ENCODE measurements at places on chromosomes 16 and 17. TPM values are rescaled to one million over a fixed set of nuclear protein-coding genes. Genes with fewer than 3 reads are reported as not detected.

The TMEM186 gene
- total RNA-seq: 20.9 TPM

The DCUN1D3 gene
- 21.0 TPM for total RNA-seq

The KCNJ2 gene
- total RNA-seq: not detected

The TAT gene
- not detected for total RNA-seq

The ZFPM1 gene
- total RNA-seq: 3.1 TPM

The PARD6A gene
- 9.5 TPM for total RNA-seq

The SNAI3 gene
- 0.34 TPM for total RNA-seq

The PLLP gene
- 38.3 TPM for total RNA-seq

DNA sequence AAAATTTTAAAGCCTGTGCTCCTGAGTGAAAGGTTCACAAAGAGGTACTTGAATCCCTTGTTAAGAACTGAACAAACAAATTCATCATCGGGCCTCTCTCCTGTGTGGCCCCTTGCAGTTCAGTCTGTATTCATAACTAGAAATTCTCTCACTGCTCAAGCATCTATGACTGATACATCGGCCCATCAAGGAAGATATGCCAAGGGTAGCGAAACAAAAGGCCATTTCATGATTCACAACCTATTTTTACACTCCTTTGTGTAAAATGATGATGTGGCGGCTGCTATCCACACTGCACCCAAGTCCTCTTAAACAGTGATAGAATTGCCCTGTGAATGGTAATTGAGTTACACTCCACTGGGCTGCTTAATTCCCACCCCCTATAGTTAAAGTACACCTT, 204.6 kb downstream of the STX8 start:
- H3K27me3 ChIP-seq: no peaks in the 10 kb centered on the region
- H3K27ac ChIP-seq: no peak overlapping the region
- no peaks in the 10 kb centered on the region for H3K36me3 ChIP-seq
- DNase-seq: peak; percentile 2

GRCh38 chr17:66040402-66040801, 151.5 kb downstream of the CEP112 start:
- H3K4me1 ChIP-seq: no peaks in the 10 kb centered on the region
- H3K4me3 ChIP-seq: no peak overlapping the region
- H3K27ac ChIP-seq: no peak overlapping the region
- no peaks in the 10 kb centered on the region for H3K27me3 ChIP-seq
- no peaks in the 10 kb centered on the region for H3K36me3 ChIP-seq
- DNase-seq: peak; percentile 8

- H3K36me3 ChIP-seq: peaks cover 6% of the 10 kb centered on the region
- no peak for DNase-seq
- H3K27ac ChIP-seq: no peak overlapping the region
- H3K4me3 ChIP-seq: no peak overlapping the region
These were observed 173.2 kb downstream of the CYLD start for GRCh38 chr16:50915120-50915519.

DNA sequence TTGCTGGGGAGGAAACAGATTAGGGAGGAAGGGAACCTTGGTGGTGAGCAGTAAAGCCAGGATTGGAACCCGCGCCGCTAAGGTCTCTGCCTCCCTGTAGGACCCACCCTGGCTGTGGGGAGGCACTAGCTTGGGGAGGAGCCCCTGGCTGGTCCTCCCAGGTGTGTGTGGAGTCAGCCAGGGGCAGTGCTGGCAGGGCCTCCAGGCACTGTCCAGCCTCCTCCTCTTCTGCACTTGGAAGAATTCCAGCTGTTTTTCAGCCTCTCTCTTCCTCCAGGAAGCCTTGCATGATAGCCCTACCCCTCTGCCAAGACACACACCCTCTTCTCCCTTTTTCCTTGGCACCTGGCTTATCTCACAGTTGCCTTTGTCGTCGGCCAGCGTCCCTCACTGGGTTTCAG, 34.8 kb downstream of the TMEM235 start:
- H3K4me3 ChIP-seq: no peak overlapping the region
- DNase-seq: no peak
- peaks cover 26% of the 10 kb centered on the region for H3K27me3 ChIP-seq
- H3K4me1 ChIP-seq: peaks cover 9% of the 10 kb centered on the region
- no peaks in the 10 kb centered on the region for H3K36me3 ChIP-seq
- H3K27ac ChIP-seq: no peak overlapping the region

DNA sequence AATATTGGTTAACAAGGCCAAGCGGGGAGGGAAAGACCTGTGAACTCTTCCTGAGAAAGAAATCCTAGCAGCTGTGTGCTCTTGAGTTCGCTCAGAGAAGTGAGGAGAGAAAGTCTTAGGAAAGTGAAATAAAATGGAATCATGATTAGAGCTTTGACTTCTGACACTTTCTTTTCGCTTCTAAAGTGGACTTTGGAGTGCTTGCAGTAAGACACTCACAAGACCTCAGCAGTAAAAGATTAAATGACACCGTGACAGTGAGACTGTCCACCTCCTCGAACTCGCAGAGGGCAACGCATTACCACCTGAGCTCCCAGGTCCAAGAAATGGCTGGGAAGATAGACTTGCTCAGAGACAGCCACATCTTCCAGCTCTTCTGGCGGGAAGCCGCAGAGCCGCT, 71.2 kb downstream of the RNF213 start:
- peaks cover 83% of the 10 kb centered on the region for H3K36me3 ChIP-seq
- H3K4me1 ChIP-seq: no peaks in the 10 kb centered on the region
- no peak overlapping the region for H3K27ac ChIP-seq
- H3K4me3 ChIP-seq: no peak overlapping the region

GRCh38 chr17:34312080-34312479, 7.2 kb upstream of the CCL8 start:
- no peak overlapping the region for H3K4me3 ChIP-seq
- H3K4me1 ChIP-seq: no peaks in the 10 kb centered on the region
- DNase-seq: no peak
- peaks cover 76% of the 10 kb centered on the region for H3K27me3 ChIP-seq
- no peaks in the 10 kb centered on the region for H3K36me3 ChIP-seq
- H3K27ac ChIP-seq: no peak overlapping the region

GRCh38 chr16:6593799-6594198, 738.8 kb upstream of the RBFOX1 start:
- H3K4me3 ChIP-seq: no peak overlapping the region
- H3K36me3 ChIP-seq: no peaks in the 10 kb centered on the region
- no peaks in the 10 kb centered on the region for H3K27me3 ChIP-seq
- no peak overlapping the region for H3K27ac ChIP-seq

DNA sequence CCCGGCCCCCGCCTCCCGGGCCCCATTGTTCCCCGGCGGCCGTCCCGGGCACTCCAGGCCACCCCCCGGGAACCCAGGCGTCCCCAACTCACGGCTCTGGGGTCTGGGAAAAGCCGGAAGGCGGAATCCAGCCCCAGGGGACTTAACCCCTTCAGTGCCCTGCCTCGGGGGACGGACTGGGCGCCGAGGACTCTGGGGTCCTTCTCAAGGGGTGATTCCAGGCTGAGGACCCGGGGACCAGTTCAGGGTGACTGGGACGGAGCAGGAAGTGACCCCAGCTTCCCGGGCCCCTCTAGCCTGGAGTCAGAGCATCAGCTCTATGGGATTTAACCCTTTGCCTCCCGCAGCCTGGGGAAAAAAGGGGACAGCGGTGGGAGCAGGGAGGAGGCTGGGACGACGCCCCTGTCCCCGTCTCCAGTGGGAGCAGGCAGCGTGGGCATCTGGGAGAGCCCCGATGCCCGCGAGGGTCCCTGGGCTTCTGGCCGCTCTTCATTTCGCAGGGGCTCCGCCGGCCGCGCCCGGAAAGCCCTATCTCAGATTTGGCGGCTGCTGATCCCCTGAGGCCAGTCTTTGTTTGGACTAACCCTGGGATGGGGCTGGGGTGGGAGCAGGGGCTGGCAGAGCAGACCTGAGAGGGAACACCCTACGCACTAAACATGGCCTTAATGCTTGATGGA, at the start of gene ZNF629:
Gene ZNF629 (minus strand): TSS at position 270 of the 677 bp plus-strand sequence. CDS start 2,723 bp downstream, outside the sequence.
- H3K36me3 ChIP-seq: peaks cover 48% of the 10 kb centered on the region
- H3K4me1 ChIP-seq: peaks cover 23% of the 10 kb centered on the region
- H3K4me3 ChIP-seq: peak within 1 kb of the TSS; percentile 88
- H3K27ac ChIP-seq: peak within 1 kb of the TSS; percentile 87
- H3K27me3 ChIP-seq: no peaks in the 10 kb centered on the region

DNA sequence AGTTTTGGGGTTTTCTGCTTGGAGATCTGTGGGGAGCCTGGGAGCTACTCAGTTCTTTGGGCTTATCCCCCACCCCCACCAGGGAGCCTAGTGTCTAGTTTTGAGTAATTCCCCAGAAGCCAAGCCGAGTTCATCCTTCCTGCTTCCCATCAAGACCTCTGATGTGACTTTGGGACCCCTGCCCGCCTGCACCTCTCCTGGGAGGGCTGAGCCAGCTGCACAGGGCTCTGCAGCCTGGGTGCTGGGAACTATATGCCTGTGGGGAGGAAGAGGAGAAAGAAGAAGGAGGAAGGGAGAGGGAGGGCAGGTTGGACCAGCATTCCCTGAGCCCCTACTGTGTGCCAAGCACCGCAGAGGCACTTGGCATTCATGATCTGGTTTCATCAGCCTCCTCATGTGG, 178.9 kb downstream of the TMEM132E start:
- H3K27ac ChIP-seq: no peak overlapping the region
- peaks cover under 1% of the 10 kb centered on the region for H3K4me1 ChIP-seq
- peaks cover 25% of the 10 kb centered on the region for H3K27me3 ChIP-seq
- no peaks in the 10 kb centered on the region for H3K36me3 ChIP-seq
- no peak overlapping the region for H3K4me3 ChIP-seq

- H3K36me3 ChIP-seq: peaks cover 15% of the 10 kb centered on the region
- DNase-seq: no peak
- H3K27me3 ChIP-seq: no peaks in the 10 kb centered on the region
- no peak overlapping the region for H3K27ac ChIP-seq
These were observed 10.2 kb downstream of the PIP4K2B start for GRCh38 chr17:38789185-38789584.

DNA sequence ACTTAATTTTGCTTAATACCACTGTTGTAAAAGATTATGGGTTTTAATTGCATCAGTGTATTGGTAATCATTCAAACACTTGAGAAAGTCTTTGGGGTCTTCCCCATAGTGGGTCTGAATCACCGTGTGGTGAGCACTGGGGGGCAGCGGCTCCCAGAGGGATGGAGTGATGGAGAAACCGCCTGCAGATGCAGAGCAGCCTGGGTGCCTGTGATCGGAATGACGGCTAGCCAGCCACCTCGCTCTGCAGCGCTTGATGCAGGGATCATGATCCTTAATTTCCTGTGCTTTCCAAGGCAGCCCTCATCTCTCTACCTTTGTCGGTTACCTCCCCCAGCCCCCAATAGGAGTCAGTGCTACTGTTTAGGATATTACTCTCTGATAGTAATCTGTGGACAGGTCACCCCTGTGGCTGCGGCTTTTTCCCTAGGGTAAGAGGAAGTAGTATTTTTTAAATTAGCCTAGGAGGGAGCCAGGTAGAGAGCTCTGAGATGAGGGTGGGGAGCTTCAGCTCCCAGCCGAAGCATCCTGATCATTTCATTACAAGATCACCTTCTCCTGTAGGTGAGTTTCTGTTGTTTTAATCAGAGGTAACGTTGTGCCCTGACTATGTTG, 135.6 kb downstream of the MSI2 start:
- no peak overlapping the region for H3K27ac ChIP-seq
- H3K27me3 ChIP-seq: no peaks in the 10 kb centered on the region
- no peaks in the 10 kb centered on the region for H3K4me1 ChIP-seq
- H3K36me3 ChIP-seq: no peaks in the 10 kb centered on the region

- DNase-seq: no peak
- no peak overlapping the region for H3K27ac ChIP-seq
- no peaks in the 10 kb centered on the region for H3K4me1 ChIP-seq
- no peaks in the 10 kb centered on the region for H3K36me3 ChIP-seq
These were observed 395.8 kb upstream of the MAF start for GRCh38 chr16:79996321-79996720.

GRCh38 chr17:69744512-69745070, 330.1 kb downstream of the MAP2K6 start:
- H3K27me3 ChIP-seq: no peaks in the 10 kb centered on the region
- no peaks in the 10 kb centered on the region for H3K36me3 ChIP-seq
- no peaks in the 10 kb centered on the region for H3K4me1 ChIP-seq
- H3K4me3 ChIP-seq: no peak overlapping the region

GRCh38 chr17:47204722-47205418, 4.3 kb upstream of the MYL4 start:
- no peaks in the 10 kb centered on the region for H3K27me3 ChIP-seq
- peak overlapping the region; percentile 33 for H3K27ac ChIP-seq
- no peak for DNase-seq
- peaks cover 26% of the 10 kb centered on the region for H3K4me1 ChIP-seq

DNA sequence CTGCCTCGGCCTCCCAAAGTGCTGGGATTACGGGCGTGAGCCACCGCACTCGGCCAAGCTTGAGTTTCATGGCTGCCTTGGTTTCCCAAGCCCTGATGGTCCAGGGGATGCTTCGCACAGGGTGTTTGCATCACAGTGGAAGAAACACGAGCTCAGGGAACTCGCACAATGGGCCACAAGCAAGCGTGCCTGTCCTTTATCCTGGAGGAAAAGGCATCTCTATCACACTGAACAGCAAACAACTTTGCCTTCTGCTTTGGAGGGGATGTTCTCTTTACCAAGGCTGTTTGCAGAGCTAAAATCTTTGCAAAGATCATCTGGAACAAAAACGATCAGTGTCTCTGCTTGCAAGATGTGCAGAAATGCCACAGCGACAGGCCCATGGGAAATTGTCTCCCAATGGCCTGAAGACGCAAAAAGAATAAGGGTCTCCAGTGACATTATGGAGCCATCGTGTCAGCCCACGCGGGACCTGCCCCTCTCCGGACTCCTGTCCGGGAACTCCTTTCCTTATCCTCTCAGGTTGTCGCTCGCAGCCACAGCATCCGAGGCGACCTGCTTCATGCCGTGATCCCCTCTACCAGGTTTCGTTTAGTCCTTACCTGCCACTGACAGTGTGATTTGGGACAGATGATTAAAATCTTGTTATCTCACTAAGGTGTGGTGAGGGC, 44.1 kb upstream of the CBFA2T3 start:
- H3K27ac ChIP-seq: no peak overlapping the region
- no peaks in the 10 kb centered on the region for H3K4me1 ChIP-seq
- no peak overlapping the region for H3K4me3 ChIP-seq

DNA sequence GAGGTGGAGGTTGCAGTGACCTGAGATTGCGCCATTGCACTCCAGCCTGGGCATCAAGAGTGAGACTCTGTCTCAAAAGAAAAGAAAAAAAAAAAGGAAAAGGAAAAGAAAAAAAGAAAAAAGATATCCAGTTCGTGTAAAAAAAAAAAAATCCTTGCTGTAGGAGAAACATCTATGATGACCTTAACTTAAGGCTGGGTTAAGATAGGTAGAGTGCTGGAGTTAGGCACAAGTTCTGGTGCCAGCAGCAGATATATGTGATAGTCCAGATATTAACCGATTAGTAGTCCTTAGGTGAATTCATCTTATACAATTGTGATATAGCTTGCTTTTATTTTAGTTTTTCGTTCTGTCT, 17.2 kb downstream of the PSMD11 start:
- H3K27ac ChIP-seq: no peak overlapping the region
- H3K27me3 ChIP-seq: no peaks in the 10 kb centered on the region
- no peak overlapping the region for H3K4me3 ChIP-seq
- H3K4me1 ChIP-seq: peaks cover 17% of the 10 kb centered on the region

Data from Calu3 (cell line).